ENCODE measurements at places on chromosomes 2 and 18. TPM values are rescaled to one million over a fixed set of nuclear protein-coding genes. Genes with fewer than 3 reads are reported as not detected.

- no peak for DNase-seq
- H3K4me3 ChIP-seq = no peak overlapping the region
- H3K4me1 ChIP-seq = no peaks in the 10 kb centered on the region
- H3K36me3 ChIP-seq = no peaks in the 10 kb centered on the region
Observed at GRCh38 chr2:237429753-237430152, 15.8 kb upstream of the COL6A3 start.

- H3K36me3 ChIP-seq = no peaks in the 10 kb centered on the region
- H3K4me1 ChIP-seq = no peaks in the 10 kb centered on the region
- no peak overlapping the region for H3K4me3 ChIP-seq
- no peak for DNase-seq
- H3K27ac ChIP-seq = no peak overlapping the region
- H3K27me3 ChIP-seq = no peaks in the 10 kb centered on the region
Observed at GRCh38 chr2:33225350-33225749, 251.1 kb upstream of the RASGRP3 start.

GRCh38 chr2:20962939-20963557, 80.8 kb downstream of the APOB start:
- H3K36me3 ChIP-seq = no peaks in the 10 kb centered on the region
- H3K27ac ChIP-seq = no peak overlapping the region
- H3K4me1 ChIP-seq = no peaks in the 10 kb centered on the region
- peaks cover 10% of the 10 kb centered on the region for H3K27me3 ChIP-seq

DNA sequence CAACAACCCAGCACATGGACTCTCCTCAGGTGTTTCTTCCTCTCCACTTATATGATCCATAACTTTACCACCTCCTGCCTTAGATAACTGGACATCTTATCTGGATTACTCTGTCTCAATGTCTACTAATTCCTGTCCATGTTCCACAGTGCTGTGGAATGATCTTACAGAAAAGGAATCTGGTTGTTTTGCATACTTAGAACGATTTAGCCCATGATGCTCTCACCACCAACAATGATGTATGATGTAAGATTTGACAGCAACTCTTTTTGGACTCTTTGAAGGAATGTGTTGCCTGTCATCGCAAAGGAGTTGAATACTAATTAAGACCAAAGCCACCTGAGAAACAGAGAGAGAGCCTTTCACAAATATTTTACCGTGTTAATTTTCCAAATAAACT, 37.7 kb upstream of the SYT4 start:
- H3K36me3 ChIP-seq = no peaks in the 10 kb centered on the region
- no peaks in the 10 kb centered on the region for H3K27me3 ChIP-seq
- H3K4me1 ChIP-seq = no peaks in the 10 kb centered on the region

Gene BMP10
- total RNA-seq = not detected

Gene ALPG
- not detected for total RNA-seq

- H3K4me3 ChIP-seq = no peak overlapping the region
- peaks cover 7% of the 10 kb centered on the region for H3K4me1 ChIP-seq
- no peak overlapping the region for H3K27ac ChIP-seq
- no peaks in the 10 kb centered on the region for H3K36me3 ChIP-seq
Observed at GRCh38 chr2:10407841-10408648, 40.1 kb downstream of the ODC1 start.

DNA sequence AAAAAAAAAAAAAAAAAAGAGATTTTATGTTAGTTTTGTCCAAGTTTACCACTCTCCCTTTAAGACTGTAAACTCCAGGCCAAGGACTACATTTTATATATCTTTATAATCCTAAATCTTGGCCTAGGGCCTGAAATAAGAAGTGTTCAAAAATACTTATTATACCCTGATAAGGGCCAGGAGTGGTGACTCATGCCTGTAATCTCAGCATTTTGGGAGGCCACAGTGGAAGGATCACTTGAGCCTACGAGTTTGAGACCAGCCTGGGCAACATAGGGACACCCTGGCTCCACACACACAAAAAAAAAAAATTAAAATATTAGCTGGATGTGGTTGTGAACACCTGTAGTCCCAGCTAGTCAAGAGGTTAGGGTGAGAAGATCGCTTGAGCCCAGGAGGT, 12.7 kb downstream of the TRIP12 start:
- H3K4me1 ChIP-seq = peaks cover 9% of the 10 kb centered on the region
- no peak overlapping the region for H3K4me3 ChIP-seq
- H3K36me3 ChIP-seq = peaks cover 4% of the 10 kb centered on the region
- no peaks in the 10 kb centered on the region for H3K27me3 ChIP-seq
- H3K27ac ChIP-seq = no peak overlapping the region
